ENCODE measurements at places on chromosomes 11 and 22. TPM values are rescaled to one million over a fixed set of nuclear protein-coding genes. Genes with fewer than 3 reads are reported as not detected.

DNA sequence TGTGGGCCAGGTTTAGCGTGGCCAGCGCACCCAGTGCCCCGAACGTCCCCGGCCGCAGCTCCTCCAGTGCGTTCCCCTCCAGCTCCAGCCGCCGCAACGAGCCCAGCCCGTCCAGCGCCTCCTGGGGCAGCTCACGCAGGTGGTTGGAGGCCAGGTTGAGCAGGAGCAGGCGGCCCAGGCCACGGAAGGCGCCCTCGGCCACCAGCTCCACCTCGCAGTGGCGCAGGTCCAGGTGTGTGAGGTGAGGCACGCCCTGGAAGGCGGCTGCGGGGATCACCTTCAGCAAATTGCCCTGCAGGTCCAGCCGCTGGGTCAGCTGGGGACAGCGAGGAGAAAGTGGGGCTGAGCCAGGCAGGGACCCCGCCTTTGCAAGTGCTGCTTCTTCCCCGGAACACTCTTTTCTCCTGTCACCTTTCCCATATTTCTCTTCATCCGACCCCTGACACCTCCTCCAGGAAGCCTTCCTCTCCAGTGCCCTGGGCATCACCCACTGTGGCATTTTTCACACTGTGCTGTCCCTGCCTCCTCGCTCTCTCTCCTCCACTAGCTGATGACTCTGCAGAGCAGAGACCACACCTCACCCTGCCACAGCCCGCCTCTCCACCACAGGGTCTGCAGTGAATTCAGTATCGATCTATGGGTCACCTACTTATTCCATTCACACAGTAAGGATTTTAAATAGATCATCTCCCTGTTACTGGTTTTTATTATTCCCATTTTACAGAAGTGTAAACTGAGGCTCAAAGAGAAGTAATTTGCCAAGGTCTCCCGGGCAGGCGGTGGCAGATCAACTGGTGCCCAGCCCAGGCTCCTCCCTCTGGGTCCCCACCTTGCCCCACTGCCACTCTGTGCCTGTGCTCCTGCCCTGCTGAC, 1.9 kb downstream of the CHADL start:
- no peak overlapping the region for H3K4me3 ChIP-seq
- H3K36me3 ChIP-seq, result no peaks in the 10 kb centered on the region
- no peak for DNase-seq
- H3K27me3 ChIP-seq, result no peaks in the 10 kb centered on the region
- no peak overlapping the region for H3K27ac ChIP-seq

GRCh38 chr11:74398244-74399159, at the start of gene PGM2L1:
Gene PGM2L1 (minus strand): TSS chr11:74398433. CDS start chr11:74398161, 272 bp downstream.
- H3K27me3 ChIP-seq, result no peaks in the 10 kb centered on the region
- DNase-seq, result peak; percentile 88
- peak within 1 kb of the TSS; percentile 89 for H3K4me3 ChIP-seq
- H3K27ac ChIP-seq, result peak within 1 kb of the TSS; percentile 58
- H3K4me1 ChIP-seq, result peaks cover 17% of the 10 kb centered on the region
- no peaks in the 10 kb centered on the region for H3K36me3 ChIP-seq

DNA sequence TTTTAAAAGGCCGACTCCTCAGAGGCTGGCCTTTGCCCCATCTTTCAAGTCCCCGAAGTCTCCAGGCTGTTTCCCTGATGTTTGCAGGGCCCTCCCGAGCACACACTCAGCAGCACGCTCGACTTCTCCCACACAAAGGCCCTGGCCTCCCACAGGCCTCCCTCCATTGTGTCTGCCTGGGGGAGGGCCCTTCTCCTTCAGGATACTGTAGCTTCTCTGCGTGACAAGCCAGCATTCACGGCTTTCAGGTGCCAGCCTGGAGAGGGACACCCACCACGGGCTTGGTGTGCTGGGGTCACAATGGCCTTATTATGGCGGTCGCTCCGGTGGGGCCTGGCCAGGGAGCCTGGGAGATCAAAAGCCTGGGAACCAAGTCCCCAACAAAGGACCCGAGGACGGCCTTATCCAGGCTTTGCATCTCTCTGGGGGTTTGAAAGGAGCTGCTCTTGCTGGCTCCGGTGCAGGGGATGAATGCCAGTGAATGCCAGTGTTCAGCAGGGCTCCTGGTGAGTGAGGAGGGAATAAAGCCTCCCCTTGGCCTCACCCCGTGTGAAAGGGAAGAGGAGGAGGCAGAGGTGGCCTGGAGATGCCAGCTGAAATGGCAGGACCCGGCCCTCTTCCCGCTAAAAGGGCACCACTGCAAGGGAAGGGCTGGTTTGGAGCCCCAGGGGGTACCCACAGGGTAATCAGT, 55.0 kb downstream of the TRAF6 start:
- H3K4me1 ChIP-seq, result 0 out of 2 replicates have a peak, but pooled peaks cover 2% of the 10 kb centered on the region
- no peak for DNase-seq
- no peak overlapping the region for H3K4me3 ChIP-seq
- no peaks in the 10 kb centered on the region for H3K36me3 ChIP-seq

DNA sequence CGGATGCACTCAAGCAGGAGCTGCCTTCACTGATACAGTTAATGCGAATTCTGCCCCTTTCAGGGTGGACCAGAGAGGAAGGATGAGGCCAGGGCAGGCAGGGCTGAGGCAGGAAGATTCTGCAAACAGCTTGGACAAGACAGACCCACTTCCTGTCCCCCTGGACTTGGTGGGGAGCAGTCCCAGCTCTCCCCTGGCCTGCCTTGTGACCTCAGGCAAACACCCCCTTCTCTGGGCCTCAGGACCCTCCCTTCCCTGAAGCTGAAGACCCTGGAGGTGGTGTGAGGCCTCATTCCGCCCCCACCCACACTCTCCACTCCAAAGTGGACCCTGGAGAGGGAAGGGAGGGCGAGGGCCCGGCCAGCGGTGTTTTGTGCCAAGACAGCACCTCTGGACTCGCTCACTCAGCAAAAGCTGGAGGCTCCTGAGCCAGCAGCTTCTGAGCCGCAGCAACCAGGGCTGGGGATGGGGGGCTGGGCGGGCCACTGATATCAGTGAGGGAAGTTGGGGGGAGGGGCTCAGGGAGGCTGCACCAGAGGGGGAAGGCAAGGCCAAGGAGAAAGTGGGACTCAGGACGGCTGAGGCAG, 8.5 kb downstream of the RAB3IL1 start:
- no peaks in the 10 kb centered on the region for H3K36me3 ChIP-seq
- H3K27ac ChIP-seq, result no peak overlapping the region
- no peaks in the 10 kb centered on the region for H3K4me1 ChIP-seq
- no peaks in the 10 kb centered on the region for H3K27me3 ChIP-seq

GRCh38 chr11:88105526-88105925, 69.7 kb downstream of the RAB38 start:
- H3K4me3 ChIP-seq, result no peak overlapping the region
- H3K27me3 ChIP-seq, result no peaks in the 10 kb centered on the region
- H3K27ac ChIP-seq, result no peak overlapping the region
- peaks cover 10% of the 10 kb centered on the region for H3K4me1 ChIP-seq
- no peak for DNase-seq
- no peaks in the 10 kb centered on the region for H3K36me3 ChIP-seq

DNA sequence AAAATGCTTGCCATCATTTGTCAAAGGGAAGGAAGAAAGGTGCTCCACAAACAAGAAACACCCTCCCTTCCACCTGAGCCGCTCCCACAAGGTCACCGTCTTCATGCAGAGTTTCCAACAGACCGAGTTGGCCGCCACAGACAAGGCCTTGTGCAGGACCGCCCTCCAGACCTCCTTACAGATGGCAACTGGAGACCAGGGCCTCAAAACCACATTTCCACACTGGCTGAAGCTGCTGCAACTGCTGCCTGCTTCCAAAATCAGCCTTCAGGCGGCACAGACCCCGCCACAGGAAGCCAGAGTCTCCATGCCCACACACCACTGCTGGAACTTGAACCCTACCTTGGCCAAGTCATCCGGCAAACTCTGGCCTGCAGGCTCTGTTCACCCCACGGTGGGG, 6.3 kb downstream of the DEAF1 start:
- no peak overlapping the region for H3K4me3 ChIP-seq
- H3K27ac ChIP-seq, result no peak overlapping the region
- no peaks in the 10 kb centered on the region for H3K27me3 ChIP-seq
- H3K4me1 ChIP-seq, result peaks cover 10% of the 10 kb centered on the region
- DNase-seq, result no peak

GRCh38 chr11:108221911-108222573, 396 bp downstream of the NPAT start:
- H3K4me1 ChIP-seq, result peaks cover 22% of the 10 kb centered on the region
- no peaks in the 10 kb centered on the region for H3K27me3 ChIP-seq
- no peak for DNase-seq
- peak overlapping the region; percentile 75 for H3K27ac ChIP-seq
- H3K36me3 ChIP-seq, result no peaks in the 10 kb centered on the region

- no peak for DNase-seq
- no peaks in the 10 kb centered on the region for H3K36me3 ChIP-seq
- no peaks in the 10 kb centered on the region for H3K4me1 ChIP-seq
- no peaks in the 10 kb centered on the region for H3K27me3 ChIP-seq
These were observed 26.2 kb downstream of the MTMR2 start for GRCh38 chr11:95897731-95898130.

DNA sequence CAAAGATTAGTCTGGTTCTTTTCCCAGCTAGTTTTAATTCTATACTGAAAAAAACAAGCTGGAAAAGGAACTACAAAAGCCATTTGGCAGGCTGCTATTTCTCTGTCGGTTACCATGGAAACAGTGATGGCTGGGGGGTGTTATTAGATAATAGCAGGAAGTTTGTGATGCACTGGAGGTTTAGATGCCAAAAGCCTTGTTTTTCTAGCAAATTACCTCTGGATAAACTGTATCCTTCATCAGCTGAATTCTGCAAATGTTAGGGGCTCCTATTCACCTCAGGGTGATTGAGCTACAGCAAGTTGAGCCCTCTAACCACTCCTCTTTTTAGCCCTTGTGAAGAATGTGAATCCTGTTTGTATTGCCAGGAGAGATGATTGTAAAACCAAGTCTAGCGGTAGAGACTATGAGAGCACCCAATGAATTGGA, 25.2 kb downstream of the ALKBH3 start:
- no peak overlapping the region for H3K27ac ChIP-seq
- peaks cover 4% of the 10 kb centered on the region for H3K36me3 ChIP-seq
- no peaks in the 10 kb centered on the region for H3K4me1 ChIP-seq
- H3K4me3 ChIP-seq, result no peak overlapping the region
- H3K27me3 ChIP-seq, result no peaks in the 10 kb centered on the region

- no peaks in the 10 kb centered on the region for H3K36me3 ChIP-seq
- peaks cover 31% of the 10 kb centered on the region for H3K4me1 ChIP-seq
- peak overlapping the region; percentile 30 for H3K4me3 ChIP-seq
- peak; percentile 93 for DNase-seq
These were observed 44.2 kb upstream of the MICAL2 start for GRCh38 chr11:12066056-12066798.

- no peak overlapping the region for H3K4me3 ChIP-seq
- no peaks in the 10 kb centered on the region for H3K27me3 ChIP-seq
- peaks cover 29% of the 10 kb centered on the region for H3K4me1 ChIP-seq
- DNase-seq, result no peak
- no peaks in the 10 kb centered on the region for H3K36me3 ChIP-seq
These were observed 84.4 kb downstream of the RPL27A start for GRCh38 chr11:8766988-8767374.

DNA sequence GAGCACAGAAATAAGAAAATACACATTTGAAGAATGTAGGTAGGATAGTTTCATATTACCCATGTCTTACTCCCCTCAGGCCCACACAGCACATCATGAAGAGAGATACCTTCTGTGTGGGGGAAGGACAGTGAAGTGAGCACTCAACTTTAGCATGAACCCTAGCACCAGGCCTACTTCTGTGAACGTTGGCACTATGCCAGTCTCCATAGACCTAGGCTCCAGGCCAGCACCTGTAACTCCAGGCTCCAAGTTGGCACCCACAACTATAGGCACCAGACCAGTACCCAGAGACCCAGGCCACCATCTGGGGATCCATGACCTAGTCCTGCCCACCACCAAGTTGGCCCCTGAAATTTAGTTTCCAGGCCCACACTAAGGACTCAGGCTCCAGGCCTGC, 410.9 kb downstream of the INSC start:
- H3K4me1 ChIP-seq, result no peaks in the 10 kb centered on the region
- H3K36me3 ChIP-seq, result no peaks in the 10 kb centered on the region
- DNase-seq, result no peak
- H3K27me3 ChIP-seq, result no peaks in the 10 kb centered on the region
- no peak overlapping the region for H3K4me3 ChIP-seq

- no peaks in the 10 kb centered on the region for H3K27me3 ChIP-seq
- no peak for DNase-seq
- peaks cover 7% of the 10 kb centered on the region for H3K4me1 ChIP-seq
- no peak overlapping the region for H3K27ac ChIP-seq
- no peak overlapping the region for H3K4me3 ChIP-seq
- H3K36me3 ChIP-seq, result no peaks in the 10 kb centered on the region
These were observed 20.7 kb downstream of the KRTAP5-5 start for GRCh38 chr11:1650034-1650917.

DNA sequence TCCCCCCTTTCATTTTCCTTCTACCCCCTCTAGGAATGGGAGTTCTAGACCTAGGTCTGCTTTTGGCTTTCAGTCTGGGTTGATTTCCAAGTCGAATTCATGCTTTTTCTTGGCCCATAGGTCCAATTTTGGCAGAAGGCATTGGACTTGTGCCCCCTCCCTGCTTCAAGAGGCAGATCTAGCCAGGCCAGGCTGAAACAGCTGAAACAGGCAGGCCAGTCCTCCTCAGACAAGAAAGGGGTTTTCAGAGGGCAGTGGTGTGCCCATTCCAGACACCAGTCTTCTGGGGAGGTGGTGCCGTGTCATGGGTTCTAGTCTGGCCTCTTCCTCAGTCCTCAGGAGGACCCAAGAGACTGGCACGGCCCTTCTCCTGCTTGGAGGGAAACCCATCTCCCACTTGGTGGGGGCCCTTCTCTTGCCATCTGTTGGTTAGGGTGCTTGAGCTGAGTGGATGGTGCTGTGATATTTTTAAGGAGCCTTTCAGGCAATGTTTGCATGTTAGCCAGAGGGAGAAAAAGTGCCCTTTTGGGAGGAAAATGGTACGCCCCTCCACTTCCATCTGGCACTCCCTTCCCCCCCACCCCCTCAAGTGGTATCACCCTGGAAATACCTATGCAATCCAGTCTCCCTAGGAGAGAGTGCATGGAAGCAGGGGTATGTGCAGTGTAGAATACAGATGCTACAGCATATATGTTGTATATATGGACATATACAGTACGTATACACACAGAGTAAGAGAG, 53.6 kb downstream of the SYT13 start:
- DNase-seq, result no peak
- H3K36me3 ChIP-seq, result no peaks in the 10 kb centered on the region
- H3K27ac ChIP-seq, result no peak overlapping the region
- H3K4me3 ChIP-seq, result no peak overlapping the region
- H3K4me1 ChIP-seq, result no peaks in the 10 kb centered on the region

FLRT1 gene
- total RNA-seq, result 0.15 TPM

TBX1 gene
- 3.9 TPM for total RNA-seq

PLAAT4 gene
- 0.52 TPM for total RNA-seq

CBLIF gene
- not detected for total RNA-seq
